ENCODE measurements at places on chromosomes 2 and 18.

DNA sequence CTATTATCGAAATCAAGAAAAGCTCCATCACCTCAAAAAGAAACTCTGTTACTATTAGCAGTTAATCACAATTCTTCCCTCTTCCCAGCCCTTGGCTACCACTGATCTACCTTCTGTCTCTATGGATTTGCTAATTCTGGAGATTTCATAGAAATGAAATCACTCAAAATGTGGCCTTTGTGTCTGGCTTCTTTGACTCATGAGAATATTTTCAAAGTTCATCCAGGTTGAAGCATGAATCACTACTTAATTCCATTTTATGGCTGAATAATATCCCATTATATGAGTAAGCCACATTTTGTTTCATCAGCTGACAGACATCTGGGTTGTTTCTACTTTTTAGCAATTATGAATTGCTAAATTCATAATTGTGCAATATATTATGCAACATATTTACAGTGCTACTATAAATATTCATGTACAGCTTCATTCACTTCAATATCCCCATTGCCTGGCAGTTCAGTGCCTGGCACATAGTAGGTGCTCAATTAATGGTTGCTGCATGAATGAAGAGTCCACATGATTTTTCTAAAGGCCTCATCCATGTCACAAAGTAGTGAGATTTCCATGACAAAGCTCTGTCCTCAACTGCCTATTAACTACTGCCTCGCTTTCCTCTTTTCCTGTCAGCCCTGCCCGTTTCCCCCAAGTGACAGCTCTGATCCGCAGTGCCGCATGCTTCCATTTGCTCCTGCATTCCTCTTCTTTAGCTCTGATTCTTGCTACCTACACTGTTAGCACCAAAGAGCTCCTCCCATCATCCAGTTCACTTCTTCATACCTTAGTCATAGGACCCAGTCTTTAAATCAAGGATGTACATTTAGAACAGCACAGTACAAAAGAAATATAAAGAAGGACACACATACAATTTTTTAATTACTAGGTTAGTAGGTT, 32.8 kb downstream of the CCDC93 start:
- ATAC-seq = peak; percentile 79

GRCh38 chr2:26983746-26984145, 13.3 kb downstream of the MAPRE3 start:
- ATAC-seq = no peak

GRCh38 chr2:42050010-42050702, 2.3 kb downstream of the PKDCC start:
- no peak for ATAC-seq

DNA sequence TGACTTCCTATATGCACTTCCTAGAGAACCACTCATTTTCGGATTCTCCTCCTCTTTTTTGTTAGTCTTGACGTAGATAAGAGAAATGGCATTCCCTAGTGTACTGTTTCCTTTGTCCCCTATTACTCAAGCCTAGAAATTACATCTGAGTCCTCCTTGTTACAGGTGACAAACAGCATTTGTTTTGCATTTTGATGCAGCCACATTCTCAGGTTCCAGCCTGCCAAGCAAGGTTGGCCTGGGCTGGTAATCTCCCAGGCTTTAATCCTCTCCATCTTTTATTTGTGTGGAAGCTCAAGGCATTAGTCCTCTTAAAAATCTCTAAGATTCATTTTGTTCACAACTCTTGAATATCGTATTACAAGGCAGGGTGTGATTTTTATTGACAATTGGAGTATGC, 318.0 kb upstream of the NRP2 start:
- ATAC-seq = no peak

- ATAC-seq = no peak
Observed at GRCh38 chr2:50752237-50752636, 279.7 kb downstream of the NRXN1 start.

DNA sequence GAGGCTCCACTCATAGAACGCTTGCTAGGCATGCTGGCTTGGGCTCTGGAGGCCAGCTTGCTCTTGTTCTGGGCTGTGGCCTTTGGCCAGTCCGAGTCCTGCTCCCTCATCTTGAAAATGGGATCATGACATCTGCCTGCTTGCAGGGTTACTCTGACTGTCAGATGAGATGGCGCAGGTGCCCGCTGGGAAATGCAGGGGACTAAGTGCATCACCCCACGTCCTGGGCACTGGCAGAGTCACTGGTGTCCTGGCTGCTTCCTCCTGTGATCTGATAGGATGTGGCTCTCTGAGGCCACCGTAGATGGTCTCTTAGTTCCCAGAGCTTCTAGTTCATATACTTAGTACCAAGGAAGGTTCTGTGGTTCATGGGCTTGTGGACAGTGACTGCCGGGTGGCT, 18.5 kb downstream of the LDLRAD4 start:
- no peak for ATAC-seq

DNA sequence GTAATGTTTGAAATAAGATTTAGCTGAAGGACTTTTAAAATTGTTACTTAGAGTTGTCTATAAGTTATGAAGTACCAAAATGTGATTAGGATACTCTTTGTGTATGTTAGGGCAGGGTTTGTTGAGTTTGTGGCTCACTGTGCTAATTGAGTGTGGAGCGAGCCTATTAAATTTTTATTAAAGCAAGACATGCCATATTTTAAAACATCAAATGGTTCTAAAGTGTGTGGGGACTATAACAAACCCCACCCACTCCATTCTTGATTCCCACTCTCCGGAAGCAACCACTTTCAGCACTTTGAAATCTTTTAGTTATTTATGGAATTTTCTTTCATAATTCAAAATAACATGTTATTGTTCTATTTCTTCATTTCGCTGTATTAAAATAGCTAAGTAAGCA, 1.8 kb downstream of the HNMT start:
- no peak for ATAC-seq

- no peak for ATAC-seq
Observed at GRCh38 chr2:222828572-222828971, 32.3 kb upstream of the ACSL3 start.

- no peak for ATAC-seq
Observed at GRCh38 chr2:235592430-235592829, 98.6 kb downstream of the AGAP1 start.

DNA sequence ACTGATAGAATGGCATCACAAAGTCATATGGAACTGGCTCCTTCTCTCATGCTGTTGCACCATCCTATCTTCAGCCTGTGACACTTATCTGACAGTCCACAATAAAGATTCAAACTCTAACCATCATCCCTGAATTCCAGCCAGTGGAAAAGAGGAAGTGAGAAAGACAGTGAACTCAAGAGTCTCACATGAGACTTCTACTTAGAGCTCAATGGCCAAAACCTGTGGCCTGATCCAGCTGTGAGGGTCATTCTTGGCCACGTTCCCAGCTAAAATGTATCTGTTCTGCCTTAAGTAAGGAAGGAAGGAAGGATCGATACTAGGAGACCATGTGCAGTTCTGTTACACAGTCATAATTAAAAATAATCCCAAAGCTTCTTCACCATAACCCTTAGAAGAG, 73.6 kb downstream of the RND3 start:
- no peak for ATAC-seq

DNA sequence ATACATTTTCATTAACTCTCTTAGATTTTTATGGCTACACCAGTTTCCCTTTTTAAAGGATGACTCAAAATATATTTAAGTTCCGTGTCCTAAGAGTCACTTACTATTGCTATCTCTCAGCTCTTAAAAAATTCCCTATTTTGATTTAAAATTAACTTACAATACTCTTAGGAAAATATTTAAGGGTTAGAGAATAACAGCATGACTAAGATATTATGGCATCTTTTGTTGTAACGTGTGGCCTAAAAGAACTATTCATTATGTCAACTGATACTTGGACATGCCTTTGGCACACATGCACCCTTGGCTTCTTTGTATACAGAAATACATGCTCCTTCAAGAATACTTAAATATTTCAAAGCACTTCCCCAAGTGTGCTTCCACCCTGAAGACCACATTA, 42.3 kb downstream of the SCN3A start:
- ATAC-seq = peak; percentile 86

GRCh38 chr2:241570961-241571581, 12.5 kb downstream of the BOK start:
- ATAC-seq = no peak
